ENCODE measurements at places on chromosomes 5 and 9.
A peak's percentile ranks its signal among the peaks of the same experiment; 100 is the strongest.

GRCh38 chr5:134851307-134851923 is 5.6 kb downstream of the C5orf24 start:
- no peak for DNase-seq

GRCh38 chr5:132749506-132749905 is 2.3 kb downstream of the CCNI2 start:
- DNase-seq, result no peak

DNA sequence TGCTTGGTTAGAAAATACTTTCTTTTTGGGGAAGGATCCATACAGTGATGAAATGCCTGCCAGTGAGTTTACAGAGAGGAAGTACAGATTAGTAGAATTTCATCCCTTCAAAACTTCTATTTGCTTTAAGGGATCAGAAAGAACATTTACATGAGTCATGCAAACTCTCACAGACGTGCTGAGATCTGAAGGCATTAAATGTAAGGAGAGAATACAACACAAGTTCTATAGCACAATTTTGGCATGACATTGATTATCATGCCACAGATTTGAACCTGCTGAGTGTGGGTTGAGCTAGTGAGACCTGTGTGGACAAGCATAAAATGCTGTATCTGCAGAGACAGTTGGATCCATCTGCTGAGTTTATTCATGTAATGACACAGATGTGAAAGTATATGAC is 613.6 kb upstream of the SEMA6A start:
- DNase-seq, result no peak

DNA sequence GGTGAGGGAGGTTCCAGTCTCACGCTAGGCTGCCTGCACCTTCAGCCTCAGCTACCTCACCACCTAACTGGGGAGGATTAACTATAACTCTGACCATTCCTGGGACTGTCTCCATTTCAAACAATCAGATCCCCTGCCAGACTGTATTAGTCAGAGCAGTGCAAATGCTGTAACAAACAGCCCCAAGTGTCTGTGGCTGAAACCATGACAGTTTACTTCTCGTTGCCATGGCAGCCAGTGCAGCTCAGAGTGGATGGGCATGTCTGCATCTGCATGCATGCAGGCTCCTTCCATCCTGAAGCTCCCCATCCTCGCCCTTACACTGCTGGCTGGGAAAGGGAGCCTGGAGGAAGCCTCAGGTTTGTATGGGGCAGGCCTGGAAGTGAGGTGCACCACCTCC is 86.7 kb downstream of the KCNIP1 start:
- DNase-seq, result no peak

- no peak for DNase-seq
Observed at GRCh38 chr9:103798620-103799019, 295.5 kb upstream of the SMC2 start.

- peak; percentile 27 for DNase-seq
Observed at GRCh38 chr5:17156463-17156862, 61.0 kb upstream of the BASP1 start.

GRCh38 chr5:106376522-106376921 is 1294.2 kb downstream of the EFNA5 start:
- no peak for DNase-seq

GRCh38 chr9:101449071-101449721 is 13.6 kb upstream of the ALDOB start:
- DNase-seq, result no peak

- no peak for DNase-seq
Observed at GRCh38 chr9:130186839-130187522, 14.8 kb downstream of the NCS1 start.

- no peak for DNase-seq
Observed at GRCh38 chr5:31116466-31117031, 76.9 kb upstream of the CDH6 start.

GRCh38 chr5:79149433-79149832 is 37.8 kb downstream of the BHMT start:
- no peak for DNase-seq

- DNase-seq, result no peak
Observed at GRCh38 chr5:69525490-69525889, 32.9 kb downstream of the OCLN start.

- no peak for DNase-seq
Observed at GRCh38 chr5:38554403-38554802, 2.0 kb downstream of the LIFR start.

GRCh38 chr5:9194509-9194908 is 351.4 kb downstream of the SEMA5A start:
- peak; percentile 50 for DNase-seq

DNA sequence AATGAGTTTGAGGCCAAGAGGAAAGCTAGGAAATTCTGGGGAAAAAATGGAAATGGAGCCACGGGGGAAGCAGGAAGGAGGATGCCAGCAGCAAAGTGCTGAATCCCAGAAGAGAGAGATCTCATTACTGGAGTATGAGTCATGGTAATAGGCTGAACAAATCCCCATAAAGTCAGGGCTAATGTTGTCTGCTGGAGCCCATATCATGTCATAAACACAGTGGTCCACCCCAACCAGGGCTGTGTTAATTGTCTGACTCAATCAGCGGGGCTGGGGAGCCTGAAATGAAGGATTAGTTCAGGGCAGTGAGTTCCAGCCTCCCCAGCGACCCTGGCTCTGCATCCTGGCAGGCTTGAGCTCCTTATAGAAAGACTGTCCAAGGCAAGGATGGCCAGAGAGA is 68.8 kb downstream of the TLR4 start:
- peak; percentile 59 for DNase-seq

- DNase-seq, result no peak
Observed at GRCh38 chr5:90402521-90403255, 6.9 kb downstream of the CETN3 start.

GRCh38 chr5:77129391-77129990 is 42.4 kb upstream of the ZBED3 start:
- no peak for DNase-seq

- DNase-seq, result no peak
Observed at GRCh38 chr5:81856948-81857928, 106.3 kb upstream of the SSBP2 start.

- DNase-seq, result peak; percentile 48
Observed at GRCh38 chr9:100590481-100590880, 12.6 kb downstream of the CAVIN4 start.

DNA sequence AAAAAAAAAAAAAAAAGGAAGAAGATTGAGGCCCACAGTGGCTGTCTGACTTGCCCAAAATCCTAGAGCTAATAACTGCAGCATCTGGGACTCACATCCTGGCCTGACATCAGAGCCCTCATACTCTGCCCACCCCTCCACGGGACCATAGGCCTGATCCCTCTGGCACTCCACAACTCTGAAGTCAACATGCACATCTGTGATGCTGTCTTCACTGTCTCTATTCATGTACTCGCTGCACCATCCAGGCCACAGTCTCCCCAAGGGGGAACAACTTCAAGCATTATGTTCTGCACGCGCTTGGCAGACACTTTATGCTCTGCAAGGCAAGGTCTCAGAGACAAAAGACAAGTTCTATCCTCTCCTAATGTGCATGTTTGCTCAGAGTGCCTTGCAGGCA is 158.2 kb downstream of the SPOCK1 start:
- DNase-seq, result no peak

- no peak for DNase-seq
Observed at GRCh38 chr5:127650022-127650421, 1.1 kb downstream of the CTXN3 start.

GRCh38 chr5:55276771-55277170 is 30.7 kb downstream of the DHX29 start:
- peak; percentile 10 for DNase-seq

GRCh38 chr9:15404171-15404570 is 18.5 kb upstream of the SNAPC3 start:
- DNase-seq, result no peak

- no peak for DNase-seq
Observed at GRCh38 chr5:112491257-112491656, 72.2 kb upstream of the EPB41L4A start.

DNA sequence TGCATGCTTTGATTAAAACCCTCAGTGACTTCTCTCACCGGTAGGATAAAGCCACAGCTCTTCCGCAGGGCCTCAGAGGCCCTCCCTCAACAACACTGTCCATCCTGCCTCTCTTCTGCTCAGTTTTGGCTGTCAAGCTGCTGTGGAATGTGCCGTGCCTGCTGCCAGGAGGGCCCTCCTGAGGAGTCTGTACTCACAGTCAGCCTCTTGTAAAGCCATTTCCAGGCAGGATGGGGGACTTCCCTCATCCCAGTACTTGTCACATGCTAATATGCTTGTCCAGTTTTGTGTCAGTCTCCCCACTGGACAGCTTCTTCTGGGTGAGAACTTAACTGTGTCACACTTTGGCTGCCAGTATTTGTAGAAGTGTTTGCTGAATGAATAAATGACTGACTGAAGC is 13.9 kb upstream of the DDX41 start:
- DNase-seq, result no peak

GRCh38 chr9:69090946-69091345 is 55.4 kb downstream of the FXN start:
- DNase-seq, result no peak

- no peak for DNase-seq
Observed at GRCh38 chr5:75053054-75053303, 621 bp upstream of the GCNT4 start.

DNA sequence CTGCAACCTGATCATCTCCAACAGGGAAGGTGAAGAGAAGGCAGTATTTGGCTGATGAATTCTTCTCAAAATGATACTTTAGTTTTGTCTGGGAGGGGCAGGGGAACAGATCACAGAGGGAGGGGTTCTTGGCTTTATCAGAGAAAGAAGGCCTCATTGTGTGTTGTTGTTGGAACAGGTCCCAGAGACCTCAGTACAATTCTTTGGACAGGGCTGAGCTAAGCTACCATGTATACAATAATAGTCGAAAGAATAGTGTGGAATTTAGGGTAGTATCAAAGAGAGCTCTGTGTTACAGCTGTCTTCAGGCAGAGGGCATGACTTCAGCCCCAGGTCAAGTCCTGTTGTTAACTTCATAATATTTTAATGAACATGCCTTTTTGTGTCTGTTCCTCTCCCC is 39.9 kb downstream of the ARHGAP26 start:
- no peak for DNase-seq

DNA sequence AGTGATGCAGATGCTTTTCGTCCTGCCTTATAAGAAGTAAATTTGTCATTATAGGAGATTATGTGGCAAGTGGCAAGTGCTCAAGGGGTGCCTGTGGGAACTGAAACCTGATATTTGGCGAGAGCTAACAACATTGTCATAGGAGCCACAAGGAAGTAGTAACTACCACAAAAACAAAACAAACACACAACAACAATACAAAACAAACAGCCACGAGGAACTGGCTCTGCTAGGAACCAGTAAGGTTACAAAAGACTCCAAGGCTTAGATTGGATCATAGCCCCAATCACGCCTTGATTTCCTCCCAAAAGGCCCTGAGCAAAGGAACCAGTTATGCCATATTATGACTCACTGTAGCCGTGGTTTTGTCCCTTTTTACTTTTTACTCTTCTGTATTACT is 1045.2 kb downstream of the CDH12 start:
- no peak for DNase-seq

GRCh38 chr5:135128361-135128760 is 94.3 kb upstream of the PITX1 start:
- DNase-seq, result no peak

Measured in AG09309 (cell line).